ENCODE measurements at places on chromosomes 7 and 10.
A peak's percentile ranks its signal among the peaks of the same experiment; 100 is the strongest.

DNA sequence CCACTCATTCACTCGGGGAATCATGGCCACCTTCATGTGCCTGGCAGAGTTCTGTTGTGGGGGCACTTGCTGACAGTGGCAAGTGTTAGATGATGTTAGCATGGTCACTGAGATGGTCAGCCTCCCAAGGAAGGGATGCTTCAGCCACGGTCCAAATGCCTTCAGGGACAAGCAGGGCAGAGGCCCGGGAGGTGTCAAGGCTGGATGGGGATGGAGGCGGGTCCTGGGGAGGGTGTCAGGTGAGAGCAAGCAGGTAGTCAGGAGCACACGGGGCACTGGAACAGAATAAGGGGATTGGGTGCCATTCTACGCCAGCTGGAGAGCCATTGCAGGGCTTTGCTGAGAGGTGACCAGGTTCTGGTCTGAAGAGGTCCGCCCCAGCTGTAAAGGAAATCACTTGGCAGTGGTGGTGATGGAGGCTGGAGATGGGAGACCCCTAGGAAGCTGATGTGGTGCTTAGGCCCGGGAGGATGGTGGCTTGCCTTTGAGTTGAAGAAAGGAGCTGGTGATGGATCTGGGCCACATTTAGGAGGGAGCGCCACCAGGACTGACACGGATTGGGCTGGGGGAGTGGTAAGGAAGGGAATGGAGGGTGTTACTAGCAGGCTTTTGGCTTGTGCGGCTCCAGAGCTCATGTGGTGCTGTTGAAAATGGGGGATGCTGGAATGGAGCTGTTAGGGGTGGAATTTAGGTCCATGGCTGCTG lies 24.1 kb downstream of the AGAP3 start:
- DNase-seq: no peak

GRCh38 chr10:129877773-129878371 lies 86.2 kb downstream of the EBF3 start:
- no peak for DNase-seq

DNA sequence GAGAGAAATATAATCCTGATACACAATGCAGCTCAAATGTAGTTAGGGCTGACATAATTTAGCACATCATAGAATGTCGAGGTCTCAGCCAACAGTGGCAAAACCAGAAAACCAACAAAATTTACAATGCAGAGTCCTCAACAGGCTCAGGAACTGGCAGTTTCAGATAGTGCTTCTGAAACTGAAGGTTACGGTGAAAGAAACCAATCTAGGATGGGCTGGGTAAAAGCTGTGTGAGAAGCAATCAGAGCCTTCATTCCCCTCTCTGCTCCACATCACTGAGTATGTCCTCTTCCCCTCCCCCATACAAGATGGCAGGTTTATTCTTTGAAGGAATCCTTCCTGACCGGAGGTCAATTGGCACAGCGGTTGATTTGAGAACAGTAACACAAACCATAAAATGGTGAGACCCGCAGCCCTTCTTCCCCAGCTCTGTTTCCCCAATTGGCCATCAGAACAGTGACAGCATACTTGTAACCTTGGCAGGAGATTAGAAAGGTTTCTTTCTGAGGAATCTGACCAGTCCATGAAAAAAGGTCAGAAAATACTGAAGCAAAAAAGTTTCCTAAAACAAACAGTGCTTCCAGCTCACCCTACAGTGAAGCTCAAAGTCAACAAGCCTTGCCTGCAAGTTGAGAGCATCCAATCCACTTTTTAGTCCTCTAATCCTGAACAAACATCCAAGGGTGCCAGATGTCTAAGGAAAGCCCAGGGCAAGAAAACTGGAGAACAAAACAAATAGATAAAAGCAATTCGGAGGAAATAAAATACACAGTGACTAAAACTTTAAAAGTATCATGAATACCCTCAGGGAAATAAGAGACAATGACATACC lies 53.9 kb upstream of the IL6 start:
- no peak for DNase-seq

DNA sequence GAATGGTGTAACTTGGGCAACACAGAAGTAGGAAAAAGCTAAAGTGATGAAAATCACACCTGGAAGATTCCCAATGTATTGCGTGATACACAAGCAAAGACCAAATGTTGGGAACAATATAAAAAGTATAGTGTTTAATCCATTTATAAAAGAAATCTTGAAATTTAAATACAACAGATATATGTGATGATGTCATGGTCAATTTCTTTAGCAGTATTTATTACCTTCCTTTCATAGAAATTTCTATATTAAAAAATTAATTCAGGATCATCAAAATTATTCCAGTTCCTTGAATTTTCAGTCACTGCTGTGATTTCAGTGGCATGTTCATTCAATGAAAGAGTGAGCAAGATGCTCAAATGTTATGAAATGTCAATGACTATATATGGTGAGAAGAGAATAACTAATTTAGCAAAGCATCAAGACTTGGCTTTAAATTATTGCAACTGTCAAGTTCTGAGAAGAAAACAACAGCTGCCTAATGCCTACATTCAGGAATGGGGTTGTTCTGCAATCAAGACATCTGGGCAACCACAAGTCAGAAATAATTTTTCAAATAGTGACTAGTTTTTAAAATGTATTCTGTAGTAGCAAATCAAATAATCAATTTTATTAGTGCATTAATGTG lies 308.8 kb downstream of the SEMA3D start:
- DNase-seq: no peak

DNA sequence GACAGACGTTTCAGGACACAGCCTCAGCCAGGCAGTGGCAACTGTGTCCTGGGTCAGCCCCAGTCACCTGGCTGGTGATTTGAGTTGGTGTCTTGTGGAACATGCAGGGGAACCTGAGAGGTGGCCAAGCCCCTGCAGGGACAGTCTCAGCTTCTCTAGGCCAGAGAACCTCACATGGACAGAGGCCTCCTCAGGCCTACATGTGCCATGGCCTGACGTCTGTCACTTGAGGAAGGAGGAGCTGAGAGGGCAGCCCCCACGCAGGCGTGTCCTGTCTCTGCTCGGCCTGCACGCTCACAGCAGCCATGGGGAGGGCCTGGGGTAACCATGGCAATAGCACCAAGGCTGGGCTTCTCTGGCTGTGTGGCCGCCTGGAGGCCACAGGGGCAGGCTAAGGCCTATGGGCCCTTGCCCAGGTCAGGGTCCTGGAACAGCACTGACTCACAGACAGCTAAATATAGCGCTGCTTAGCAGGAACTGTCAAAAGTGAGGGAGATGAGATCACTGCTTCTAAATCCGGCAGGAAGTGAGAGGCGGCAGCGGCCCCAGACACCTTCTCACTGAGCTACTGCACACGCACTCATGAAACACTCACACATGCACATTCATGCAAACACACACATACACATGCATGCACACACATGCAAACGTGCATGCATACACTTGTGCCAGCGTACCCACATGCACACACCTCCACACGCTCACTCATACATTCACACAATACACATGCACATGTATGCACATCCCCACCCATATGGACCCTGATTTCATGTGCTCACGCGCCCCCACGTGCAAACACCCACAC lies 57.0 kb downstream of the YKT6 start:
- DNase-seq: peak; percentile 30

DNA sequence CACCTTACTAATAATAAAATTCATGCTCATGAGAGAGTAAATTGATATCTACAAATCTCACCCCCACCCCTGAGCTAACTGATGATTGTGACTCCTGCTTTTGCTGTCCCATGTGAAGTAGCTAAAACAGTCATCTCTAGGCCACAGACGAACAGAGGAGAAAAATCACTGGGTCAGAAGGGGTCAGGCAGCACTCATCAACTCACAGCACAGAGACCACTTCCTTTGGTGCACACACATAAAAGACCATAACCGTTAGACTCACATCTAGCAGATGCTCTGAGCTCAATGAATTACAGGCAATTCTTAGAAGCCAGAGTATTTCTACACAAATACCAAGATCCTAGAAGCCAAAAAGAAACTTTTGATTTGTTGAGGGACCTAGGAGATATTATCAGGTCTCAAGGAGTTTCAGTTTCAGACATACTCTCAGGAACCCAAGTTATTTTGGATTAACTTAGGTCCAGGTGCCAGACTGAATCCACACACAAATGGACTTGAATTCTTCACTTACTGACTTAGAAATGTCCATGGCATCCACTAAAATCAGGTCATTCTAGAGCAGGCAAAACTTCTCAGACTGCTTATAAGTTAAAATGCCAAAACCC lies 65.0 kb upstream of the TES start:
- DNase-seq: no peak

- DNase-seq: no peak
These were observed 244.5 kb downstream of the GATA3 start for GRCh38 chr10:8298896-8299570.

GRCh38 chr10:2335626-2336025 lies 598.3 kb upstream of the ADARB2 start:
- DNase-seq: no peak

DNA sequence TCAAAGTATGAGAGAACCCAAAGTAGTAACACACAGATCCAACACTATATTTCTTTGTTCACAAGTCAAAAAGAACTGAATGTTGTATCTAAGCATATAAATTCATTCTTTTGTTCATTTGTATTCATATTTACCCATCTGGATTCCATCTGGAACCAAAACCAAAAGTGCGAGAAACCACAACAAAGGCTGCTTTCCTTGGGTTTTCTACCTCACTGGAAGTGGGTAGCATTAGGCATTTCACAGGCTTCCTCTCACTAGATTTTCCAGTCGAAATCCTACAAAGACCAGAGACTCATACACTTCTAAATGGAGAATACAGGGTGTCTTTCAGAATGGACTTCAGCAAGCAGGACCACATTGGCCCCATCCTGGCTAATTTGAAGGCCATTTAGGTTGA lies 109.8 kb upstream of the WNT16 start:
- no peak for DNase-seq

GRCh38 chr7:152590481-152590880 lies 85.5 kb downstream of the XRCC2 start:
- no peak for DNase-seq

- DNase-seq: no peak
These were observed 231.9 kb upstream of the PPP1R3A start for GRCh38 chr7:114150689-114151088.

- DNase-seq: no peak
These were observed 64.5 kb upstream of the C10orf90 start for GRCh38 chr10:126734967-126735366.

DNA sequence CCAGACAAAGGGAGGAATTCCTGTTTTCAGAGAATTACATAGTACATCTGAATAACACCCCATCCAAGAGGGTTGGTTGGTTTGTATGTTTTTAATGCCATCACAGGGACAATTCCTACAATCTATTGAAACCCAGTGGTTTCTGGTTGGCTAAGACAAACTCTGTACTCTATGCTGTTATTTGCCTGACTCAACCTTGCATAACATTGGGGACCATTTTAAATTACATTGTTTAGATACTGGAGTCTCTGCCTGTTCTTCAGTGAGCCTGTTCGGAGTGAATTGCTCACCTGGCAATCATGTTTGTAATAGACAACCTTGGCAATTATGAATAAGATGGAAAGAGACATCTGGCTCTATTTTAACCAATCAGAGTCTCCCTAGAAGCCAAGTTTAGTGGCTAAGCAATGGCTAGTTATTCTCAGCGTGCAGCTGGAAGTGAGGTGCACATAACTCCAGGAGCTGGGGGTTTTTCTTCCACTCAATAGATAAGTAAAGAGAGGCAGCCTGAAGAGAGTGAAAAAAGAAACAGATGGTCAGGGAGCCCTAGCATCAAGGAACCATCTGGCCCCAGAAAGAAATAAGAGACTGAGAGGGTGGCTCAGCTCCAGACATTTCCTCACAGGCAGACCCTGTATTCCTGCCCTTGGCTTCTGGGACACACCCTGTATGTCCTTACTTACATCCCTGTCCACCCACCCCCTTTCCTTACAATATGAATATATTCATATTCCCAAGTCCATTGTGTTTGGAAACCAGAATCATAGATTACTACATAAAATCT lies 21.2 kb upstream of the SLC35G1 start:
- no peak for DNase-seq
